Foreskin fibroblast (primary cell): ENCODE measurements at places on chromosomes 4 and X.

DNA sequence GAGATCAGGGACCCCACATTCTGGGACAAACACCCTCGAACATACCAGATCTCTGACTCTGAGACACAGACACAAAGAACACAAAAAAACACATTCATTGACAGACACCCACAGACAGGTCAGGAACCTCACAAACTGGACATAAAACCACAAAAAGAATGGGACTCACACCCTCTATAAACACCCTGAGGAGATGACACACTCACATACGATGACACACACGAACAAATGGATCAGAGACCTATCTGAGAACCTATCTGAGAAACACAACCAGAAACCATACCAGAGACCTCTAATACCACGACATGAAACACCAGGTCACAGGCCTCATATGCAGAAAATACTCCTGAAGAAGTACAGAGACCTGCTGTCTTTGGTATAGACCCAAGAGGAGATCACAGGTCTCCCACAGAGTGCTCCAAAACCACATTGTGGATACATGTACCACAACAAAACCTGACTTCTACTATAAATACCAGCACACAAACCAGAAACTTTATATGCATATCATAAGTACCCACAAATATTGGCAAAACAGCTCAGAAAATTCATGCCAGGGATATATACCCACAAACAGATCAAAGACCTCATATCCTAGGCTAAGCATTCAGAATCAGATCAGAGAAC lies 19.5 kb downstream of the SUV39H1 start:
- peak; percentile 5 for DNase-seq

DNA sequence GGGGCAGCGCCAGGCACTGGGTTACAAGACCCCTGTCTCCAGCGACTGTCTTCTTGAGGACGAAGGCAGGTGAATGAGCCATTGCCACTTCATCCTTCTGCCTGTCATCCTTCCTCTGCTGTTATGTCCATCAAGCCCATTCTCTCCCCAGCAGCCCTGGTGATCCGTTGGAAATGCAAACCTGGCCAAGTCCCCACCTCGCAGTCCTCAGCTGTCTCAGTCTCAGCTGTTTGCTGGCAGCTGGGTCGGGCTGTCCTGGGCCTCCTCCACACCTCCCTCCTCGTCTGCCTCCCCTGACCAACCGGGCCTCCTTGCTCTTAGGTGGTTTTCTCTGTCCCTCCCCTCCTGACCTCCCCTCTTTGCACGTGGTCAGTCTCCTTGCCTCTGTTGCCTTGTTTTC lies 38.0 kb downstream of the PTTG2 start:
- DNase-seq: no peak

GRCh38 chr4:25970226-25970675 lies 56.2 kb downstream of the SMIM20 start:
- no peak for DNase-seq

DNA sequence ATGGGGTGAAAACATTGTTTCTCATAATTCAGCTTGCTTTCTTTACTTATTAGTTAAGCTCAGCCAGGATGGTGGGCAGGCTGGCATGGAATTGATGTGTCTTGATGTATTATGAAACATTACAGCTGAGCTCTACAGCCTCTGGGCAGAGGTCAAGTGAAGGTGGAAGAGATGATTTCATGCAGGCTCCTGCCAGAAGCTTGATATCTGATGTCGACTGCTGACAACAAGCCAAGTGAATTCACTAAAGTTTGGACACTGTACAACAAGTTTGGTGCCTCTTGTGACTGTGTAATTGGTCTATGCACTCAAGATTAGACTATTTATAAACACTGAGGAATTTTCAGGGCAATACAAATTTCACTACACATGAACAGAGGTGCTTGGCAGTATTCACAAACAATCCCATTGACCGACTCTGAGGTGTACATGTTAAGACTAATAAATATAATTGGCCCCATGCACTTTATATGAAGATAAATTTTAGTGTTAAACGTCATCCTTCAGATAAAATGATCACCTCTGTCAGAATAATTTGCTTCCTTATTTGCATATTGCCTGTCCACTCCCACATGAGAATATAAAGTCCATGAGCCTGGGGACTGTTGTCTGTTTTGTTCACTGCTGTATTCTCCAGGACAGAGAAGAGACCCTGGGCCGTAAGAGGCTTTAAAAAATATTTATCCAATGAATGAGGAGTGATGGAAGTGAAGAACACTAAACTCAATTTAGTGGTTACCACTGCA lies 612.2 kb downstream of the IQCM start:
- peak; percentile 1 for DNase-seq

DNA sequence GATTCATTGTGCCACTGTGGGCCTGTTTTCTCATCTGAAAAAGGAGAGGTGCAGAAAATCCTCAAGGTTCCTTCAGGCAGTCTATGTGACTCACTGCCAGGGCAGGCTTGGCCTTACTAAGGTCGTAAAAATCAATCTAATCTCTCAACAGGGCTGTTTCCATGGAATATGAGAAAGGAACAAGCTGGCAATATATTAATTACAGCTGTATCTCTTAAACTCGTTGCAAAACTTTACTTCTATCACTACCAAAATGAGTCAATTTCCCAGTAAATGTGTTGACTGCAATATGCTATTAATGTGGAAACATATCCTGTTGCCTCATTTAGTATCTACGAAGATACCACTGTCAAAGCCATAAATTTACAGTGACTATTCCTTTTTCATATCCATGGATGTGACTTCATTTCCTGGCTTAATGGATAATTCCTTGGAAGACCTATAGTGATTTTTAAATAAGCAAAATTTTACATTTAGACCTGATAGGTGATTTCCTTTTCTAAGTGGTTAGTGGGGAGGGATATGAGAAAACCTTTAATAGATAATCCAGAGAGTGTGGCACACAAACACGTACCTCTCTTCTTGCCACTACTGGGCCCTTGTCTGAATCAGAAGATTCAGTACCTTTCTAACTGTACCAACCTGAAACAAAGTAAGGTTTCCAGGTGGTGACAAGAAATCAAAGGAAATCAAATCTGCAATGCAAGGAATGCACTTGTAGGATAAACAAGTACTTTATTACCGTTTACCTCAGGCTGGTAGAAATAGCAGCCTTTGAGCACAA lies 127.4 kb upstream of the FTHL17 start:
- peak; percentile 62 for DNase-seq

DNA sequence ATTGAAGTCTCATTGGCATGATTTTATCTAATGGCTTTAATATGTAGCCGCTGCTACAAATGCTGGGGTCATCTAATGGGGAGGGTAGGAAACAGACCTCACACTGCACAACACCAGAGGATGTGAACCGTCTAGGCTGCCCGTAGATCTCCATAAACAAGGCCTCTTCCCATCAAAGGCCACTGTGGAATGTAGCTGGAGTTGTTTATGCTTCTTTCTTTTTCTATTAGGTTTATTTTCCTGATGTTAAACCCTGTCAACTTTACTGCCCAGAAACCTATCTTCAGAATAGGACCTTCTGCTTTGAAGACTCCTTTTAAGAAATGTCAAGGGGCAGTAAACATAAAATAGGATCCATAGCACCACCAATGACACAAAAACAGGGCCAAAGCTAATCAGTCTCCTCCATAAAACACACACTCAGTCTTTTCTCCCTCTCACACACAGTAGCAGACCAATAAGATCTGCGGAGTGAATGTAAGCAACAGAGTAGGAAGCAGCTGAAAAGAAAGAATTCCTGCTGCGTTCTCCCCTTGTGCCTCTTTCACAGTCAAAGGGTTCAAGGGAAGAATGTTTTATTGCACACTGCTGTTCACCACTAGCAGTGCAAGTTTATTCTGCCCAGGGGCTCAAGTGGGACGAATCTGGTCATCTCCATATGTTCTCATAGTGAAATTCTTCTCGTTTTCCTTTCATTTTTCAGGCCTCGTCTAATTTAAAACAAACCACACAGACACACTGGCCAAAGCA lies 72.2 kb downstream of the MAML3 start:
- no peak for DNase-seq

DNA sequence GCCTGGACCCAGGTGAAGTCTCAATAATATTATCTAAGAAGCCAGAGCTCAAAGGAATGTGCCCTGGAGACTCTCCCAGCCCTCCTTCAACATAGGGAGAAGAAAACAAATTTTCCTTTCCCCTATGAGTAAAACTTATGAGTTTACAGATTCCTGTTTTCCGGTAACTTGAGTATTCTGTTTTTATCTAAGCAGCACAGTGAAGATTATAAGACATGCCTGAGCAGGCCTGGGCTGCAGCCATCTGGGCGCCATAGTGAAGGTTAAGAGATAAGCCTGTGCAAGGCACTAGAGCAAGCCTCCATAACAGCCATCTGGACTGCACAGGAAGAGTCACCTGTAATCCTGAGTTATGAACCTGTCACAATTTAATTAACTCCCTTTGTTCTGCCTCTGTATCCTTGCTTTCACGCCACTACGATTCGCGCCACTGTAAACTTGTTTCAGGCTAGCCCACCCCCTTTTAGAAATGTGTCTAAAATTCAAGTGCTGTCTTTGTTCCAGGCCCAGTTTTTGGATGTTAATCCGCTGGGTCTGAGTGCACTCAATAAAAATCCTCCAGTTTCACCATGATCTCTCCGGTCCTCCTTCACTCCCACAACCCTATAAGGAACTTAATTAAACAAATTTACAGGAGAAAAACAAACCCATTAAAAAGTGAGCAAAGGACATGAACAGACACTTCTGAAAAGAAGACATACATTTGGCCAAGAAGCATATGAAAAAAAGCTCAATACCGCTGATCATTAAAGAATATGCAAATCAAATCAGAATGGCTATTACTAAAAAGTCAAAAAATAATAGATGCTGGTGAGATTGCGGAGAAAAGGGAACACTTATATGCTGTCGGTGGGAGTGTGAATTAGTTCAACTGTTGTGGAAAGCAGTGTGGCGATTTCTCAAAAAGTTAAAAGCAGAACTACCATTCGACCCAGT lies 189.5 kb downstream of the APBB2 start:
- no peak for DNase-seq

DNA sequence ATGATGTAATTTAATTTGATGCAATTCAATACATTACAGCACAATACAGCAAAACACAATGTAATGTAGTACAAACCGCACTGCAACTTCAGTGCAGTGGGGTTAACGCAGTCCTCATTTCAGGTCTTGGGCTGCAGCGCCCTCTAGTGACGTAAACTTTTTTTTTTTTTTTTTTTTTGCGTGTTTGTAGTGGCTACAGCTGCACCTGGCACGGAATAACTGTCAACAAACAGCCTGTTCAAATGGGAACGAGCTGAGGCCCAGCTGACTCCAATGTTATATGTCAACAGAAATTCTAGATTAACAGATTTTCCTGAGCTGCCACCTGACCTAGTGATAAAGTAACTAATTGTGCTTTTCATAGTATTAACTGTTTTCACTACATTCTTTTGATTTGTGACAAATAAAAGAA lies 33.5 kb upstream of the RASSF6 start:
- peak; percentile 24 for DNase-seq

- no peak for DNase-seq
Observed at GRCh38 chr4:67250131-67250896, 295.0 kb downstream of the CENPC start.

- DNase-seq: peak; percentile 72
Observed at GRCh38 chr4:168587411-168588125, 90.7 kb downstream of the PALLD start.

- no peak for DNase-seq
Observed at GRCh38 chrX:15499976-15500375, 631 bp upstream of the BMX start.

- no peak for DNase-seq
Observed at GRCh38 chrX:39767446-39767845, 330.3 kb downstream of the BCOR start.

DNA sequence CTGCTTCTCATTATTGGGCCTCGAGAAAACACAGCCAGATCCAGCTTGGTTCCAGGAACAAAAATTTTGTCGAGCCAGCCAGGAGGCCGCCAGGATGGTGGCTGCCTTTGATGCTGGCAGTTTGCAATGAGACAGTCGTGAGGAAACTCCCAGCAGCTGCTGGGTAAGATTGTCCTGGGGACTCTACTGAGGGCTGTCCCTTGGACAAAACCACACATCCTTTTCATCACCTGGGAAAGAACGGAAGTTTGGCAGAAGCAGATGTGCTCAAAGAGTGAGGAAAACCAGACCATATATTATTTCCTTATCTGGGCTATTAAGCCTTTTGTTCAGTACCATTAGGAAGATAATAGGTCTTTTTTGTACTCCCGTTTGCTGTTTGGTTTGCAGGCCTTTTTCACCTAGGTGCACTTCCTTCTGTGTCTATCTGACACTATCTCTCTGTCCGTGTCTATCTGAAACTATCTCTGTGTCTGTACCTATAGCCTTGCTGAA lies 13.4 kb upstream of the PAPSS1 start:
- no peak for DNase-seq

DNA sequence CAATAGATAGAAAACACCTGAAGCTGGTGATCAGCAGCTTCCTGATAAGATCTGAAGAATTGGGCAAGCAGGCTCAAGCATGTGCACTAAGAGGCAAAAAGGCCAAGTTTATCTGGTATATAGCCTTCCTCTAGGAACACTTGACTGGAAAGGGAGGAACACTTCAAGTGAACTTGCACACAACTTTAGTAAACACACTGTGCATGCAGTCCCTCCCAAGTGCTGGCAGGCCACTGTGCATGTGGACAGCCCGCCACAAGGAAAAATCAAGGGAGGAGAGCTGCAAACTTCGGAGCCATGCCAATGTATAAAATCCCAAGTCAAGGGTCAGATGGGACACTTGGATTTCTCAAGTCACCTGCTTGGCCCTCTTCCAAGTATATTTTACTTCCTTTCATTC lies 645.8 kb upstream of the NDST4 start:
- DNase-seq: no peak

- no peak for DNase-seq
Observed at GRCh38 chr4:71729856-71730255, 54.0 kb downstream of the GC start.

DNA sequence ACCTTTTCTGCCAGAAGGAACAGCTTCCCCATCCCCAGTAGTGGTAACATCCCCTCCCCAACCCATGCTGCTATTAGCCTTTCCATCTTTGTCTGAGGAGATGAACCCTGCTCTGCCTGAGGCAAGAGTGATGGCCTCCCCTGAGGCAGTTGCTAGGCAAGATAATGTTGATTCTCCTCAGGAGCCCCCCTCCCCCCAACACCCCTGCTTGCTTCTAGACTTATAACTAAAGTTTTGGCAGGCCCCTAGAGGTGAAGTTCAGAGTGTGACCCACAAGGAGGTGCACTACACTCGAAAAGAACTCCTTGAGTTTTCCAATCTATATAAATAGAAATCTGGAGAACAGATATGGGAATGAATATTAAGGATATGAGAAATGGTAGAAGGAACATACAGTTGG lies 962.5 kb downstream of the ADGRL3 start:
- DNase-seq: no peak

DNA sequence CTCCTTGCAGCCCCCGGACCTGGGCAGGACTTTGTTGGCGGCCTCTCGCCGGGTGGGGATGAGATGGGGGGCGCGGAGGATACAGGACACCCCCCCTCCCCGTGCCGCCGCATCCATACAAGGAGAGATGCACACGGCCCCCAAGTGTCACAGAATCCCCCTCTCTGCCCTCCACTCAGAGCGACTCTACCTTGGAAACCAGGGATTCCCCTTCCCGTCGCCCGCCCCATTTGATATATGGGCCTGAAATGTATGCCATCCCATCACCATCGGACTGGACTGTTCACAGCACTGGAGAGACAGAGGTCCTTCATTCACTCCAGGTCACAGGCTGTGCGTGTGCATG lies 426 bp downstream of the PORCN start:
- no peak for DNase-seq

- DNase-seq: peak; percentile 83
Observed at GRCh38 chr4:99946356-99947189, at the start of gene DNAJB14. Gene DNAJB14, minus strand, starts transcription at chr4:99946618. Its CDS starts 47 bp downstream, at chr4:99946571.
